ENCODE measurements at places on chromosomes 3 and 15. TPM values are rescaled to one million over a fixed set of nuclear protein-coding genes. Genes with fewer than 3 reads are reported as not detected.

FBXW12 gene
- not detected for total RNA-seq

IL17RD gene
- total RNA-seq: not detected

ANKRD34C gene
- not detected for total RNA-seq

GOLGA8K gene
- not detected for total RNA-seq

CYP8B1 gene
- not detected for total RNA-seq

ZNF502 gene
- total RNA-seq: 5.8 TPM

GAP43 gene
- total RNA-seq: not detected

ADAMTS7 gene
- total RNA-seq: not detected

MST1R gene
- total RNA-seq: 0.22 TPM

SCG5 gene
- not detected for total RNA-seq

CCDC80 gene
- total RNA-seq: not detected

OR5K3 gene
- total RNA-seq: not detected

DNAJC13 gene
- total RNA-seq: 8.5 TPM

SECISBP2L gene
- 61.2 TPM for total RNA-seq

SLCO2A1 gene
- total RNA-seq: not detected

CILP gene
- 0.25 TPM for total RNA-seq

SI gene
- not detected for total RNA-seq

ZKSCAN7 gene
- 1.6 TPM for total RNA-seq

CGNL1 gene
- not detected for total RNA-seq

TRPM1 gene
- not detected for total RNA-seq

PLSCR4 gene
- not detected for total RNA-seq

SCG3 gene
- total RNA-seq: not detected

CDCP1 gene
- not detected for total RNA-seq

FSTL1 gene
- not detected for total RNA-seq

DLL4 gene
- total RNA-seq: 0.08 TPM

ERICH6 gene
- 0.28 TPM for total RNA-seq

CCR9 gene
- 23.4 TPM for total RNA-seq

C3orf18 gene
- 5.4 TPM for total RNA-seq

ITGA11 gene
- total RNA-seq: not detected

SLITRK3 gene
- total RNA-seq: not detected
